ENCODE measurements at places on chromosomes 11 and 22. TPM values are rescaled to one million over a fixed set of nuclear protein-coding genes. Genes with fewer than 3 reads are reported as not detected.

PATL1 gene
- 62.3 TPM for total RNA-seq

DNA sequence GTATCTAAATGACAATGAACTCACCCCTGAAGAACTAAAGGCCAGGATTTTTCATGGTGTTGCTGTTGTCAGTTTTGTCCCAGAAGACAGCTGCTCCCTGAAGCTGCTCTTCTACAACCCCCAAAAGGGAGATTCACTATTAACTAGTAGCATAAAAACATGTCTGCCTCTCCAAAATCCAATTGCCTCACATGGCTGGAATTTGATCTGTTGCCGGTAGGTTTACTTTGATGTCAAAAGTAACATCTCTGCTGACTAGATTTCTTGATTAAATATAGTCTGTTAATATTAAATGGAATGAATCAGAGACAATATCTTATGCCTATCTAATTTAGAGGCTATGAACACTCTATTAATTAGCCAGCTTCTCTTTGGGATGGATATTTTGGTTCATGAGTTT is 425.4 kb downstream of the ETS1 start:
- no peak overlapping the region for H3K4me3 ChIP-seq
- no peak overlapping the region for H3K27ac ChIP-seq
- no peak for DNase-seq

DNA sequence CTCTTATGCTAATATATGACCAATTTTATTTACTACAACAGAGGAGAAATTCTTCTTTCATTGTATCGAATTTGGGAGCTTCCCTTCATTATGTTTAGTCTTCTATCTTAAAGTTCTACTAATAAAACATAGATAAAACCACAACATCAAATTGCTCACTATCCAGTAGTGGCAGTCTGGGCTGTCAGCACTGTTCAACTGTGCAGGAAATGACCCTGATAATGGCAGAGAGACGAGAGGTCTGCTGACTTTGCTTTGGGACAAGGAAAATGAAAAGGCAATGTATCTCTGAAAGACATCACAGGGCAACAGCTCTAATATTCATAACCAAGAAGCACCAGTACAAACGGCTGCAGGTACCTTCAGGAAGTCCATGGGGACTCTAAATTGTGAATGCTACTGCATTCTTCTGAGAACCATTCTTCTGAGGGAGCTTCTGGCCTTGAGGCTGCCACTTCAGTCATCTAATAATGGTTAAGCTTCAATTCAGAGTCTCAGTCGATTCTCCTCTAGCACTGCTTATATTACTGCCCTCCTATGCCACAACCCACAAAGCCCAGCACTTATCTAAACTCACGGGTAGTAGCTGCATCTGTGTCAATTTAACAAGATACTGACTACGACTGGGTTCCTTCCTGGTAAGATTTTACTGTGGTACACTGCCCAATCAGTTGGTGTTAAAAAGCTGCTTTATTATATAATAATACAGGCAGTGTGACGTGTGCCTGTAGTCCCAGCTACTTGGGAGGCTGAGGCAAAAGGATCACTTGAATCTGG is 44.2 kb downstream of the CKAP5 start:
- H3K27ac ChIP-seq = no peak overlapping the region
- no peaks in the 10 kb centered on the region for H3K27me3 ChIP-seq
- H3K36me3 ChIP-seq = peaks cover 29% of the 10 kb centered on the region
- no peak for DNase-seq
- H3K4me1 ChIP-seq = no peaks in the 10 kb centered on the region

CALCA gene
- not detected for total RNA-seq

- no peaks in the 10 kb centered on the region for H3K27me3 ChIP-seq
- DNase-seq = no peak
- H3K27ac ChIP-seq = no peak overlapping the region
- H3K36me3 ChIP-seq = no peaks in the 10 kb centered on the region
- peaks cover 5% of the 10 kb centered on the region for H3K4me1 ChIP-seq
Observed at GRCh38 chr11:1878137-1879031, 13.3 kb downstream of the PRR33 start.

GRCh38 chr11:40924915-40925314 is 534.5 kb downstream of the LRRC4C start:
- H3K27ac ChIP-seq = no peak overlapping the region
- DNase-seq = no peak
- H3K27me3 ChIP-seq = no peaks in the 10 kb centered on the region
- no peaks in the 10 kb centered on the region for H3K36me3 ChIP-seq
- no peaks in the 10 kb centered on the region for H3K4me1 ChIP-seq
- no peak overlapping the region for H3K4me3 ChIP-seq

BTBD18 gene
- total RNA-seq = not detected

- no peak for DNase-seq
- H3K27ac ChIP-seq = no peak overlapping the region
- no peaks in the 10 kb centered on the region for H3K36me3 ChIP-seq
- no peak overlapping the region for H3K4me3 ChIP-seq
- peaks cover 25% of the 10 kb centered on the region for H3K27me3 ChIP-seq
Observed at GRCh38 chr11:44400431-44400830, 90.5 kb upstream of the ALX4 start.

- H3K27me3 ChIP-seq = peaks cover 24% of the 10 kb centered on the region
- H3K36me3 ChIP-seq = no peaks in the 10 kb centered on the region
- H3K27ac ChIP-seq = no peak overlapping the region
- no peak for DNase-seq
Observed at GRCh38 chr11:120950880-120951279, 73.0 kb upstream of the TBCEL start.

- H3K27me3 ChIP-seq = no peaks in the 10 kb centered on the region
- H3K36me3 ChIP-seq = peaks cover 6% of the 10 kb centered on the region
- peaks cover 12% of the 10 kb centered on the region for H3K4me1 ChIP-seq
- H3K4me3 ChIP-seq = no peak overlapping the region
Observed at GRCh38 chr11:130338667-130339066, 23.9 kb upstream of the ZBTB44 start.

GRCh38 chr11:92670308-92670890 is 299.1 kb upstream of the MTNR1B start:
- H3K36me3 ChIP-seq = no peaks in the 10 kb centered on the region
- no peaks in the 10 kb centered on the region for H3K27me3 ChIP-seq
- no peak overlapping the region for H3K27ac ChIP-seq
- DNase-seq = no peak
- no peak overlapping the region for H3K4me3 ChIP-seq
- no peaks in the 10 kb centered on the region for H3K4me1 ChIP-seq

DNA sequence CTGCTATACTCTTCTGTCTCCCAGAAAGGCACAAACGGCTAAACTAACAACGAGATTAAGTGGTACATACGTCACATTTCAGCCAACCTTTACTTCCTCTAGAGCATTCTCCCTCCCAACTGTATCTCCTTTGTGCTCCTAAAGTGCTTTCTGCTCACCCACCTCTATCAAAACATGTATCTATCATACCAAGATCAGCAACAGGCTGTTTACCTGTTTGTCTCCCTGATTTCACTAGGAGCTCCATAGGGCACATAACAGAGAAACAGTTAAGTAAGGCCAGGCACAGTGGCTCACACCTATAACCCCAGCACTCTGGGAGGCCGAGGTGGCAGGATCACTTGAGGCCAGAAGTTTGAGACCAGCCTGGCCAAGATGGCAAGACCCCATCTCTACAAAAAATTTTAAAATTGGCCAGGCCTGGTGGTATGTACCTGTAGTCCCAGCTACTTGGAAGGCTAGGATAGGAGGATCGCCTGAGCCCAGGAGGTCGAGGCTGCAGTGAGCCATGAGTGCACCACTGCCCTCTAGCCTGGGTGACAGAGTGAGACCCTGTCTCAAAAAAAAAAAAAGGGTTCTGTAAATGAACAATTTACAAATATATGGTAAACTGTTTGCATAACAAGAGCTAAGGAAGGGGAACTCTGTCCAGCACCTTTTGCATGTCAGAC is 2.8 kb downstream of the NDUFC2 start:
- peaks cover 45% of the 10 kb centered on the region for H3K4me1 ChIP-seq
- DNase-seq = no peak
- H3K4me3 ChIP-seq = no peak overlapping the region
- H3K27me3 ChIP-seq = no peaks in the 10 kb centered on the region
- peaks cover 5% of the 10 kb centered on the region for H3K36me3 ChIP-seq

MOGAT2 gene
- total RNA-seq = not detected

GRCh38 chr11:86812981-86813380 is 12.6 kb downstream of the PRSS23 start:
- peaks cover 23% of the 10 kb centered on the region for H3K27me3 ChIP-seq
- H3K4me1 ChIP-seq = no peaks in the 10 kb centered on the region
- no peak for DNase-seq
- H3K4me3 ChIP-seq = no peak overlapping the region
- no peaks in the 10 kb centered on the region for H3K36me3 ChIP-seq

DNA sequence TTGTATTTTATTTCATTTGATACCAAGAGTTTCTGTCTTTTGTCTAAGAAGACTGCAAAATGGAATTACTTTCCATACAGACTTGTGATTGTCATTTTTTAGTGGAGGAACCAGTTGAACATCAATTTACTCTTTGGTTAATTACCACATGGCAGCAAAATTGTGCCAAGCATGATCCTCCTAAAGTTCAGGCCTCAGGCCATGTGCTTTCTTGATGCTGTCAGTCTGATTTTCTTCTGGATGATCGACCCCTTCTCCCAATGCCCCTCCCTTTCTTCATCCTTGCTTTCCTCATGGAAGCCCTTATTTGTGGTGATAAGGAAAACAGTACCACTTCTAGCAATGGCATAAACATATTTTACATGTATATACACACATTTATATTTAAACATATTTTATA is 76.2 kb downstream of the SVIP start:
- no peaks in the 10 kb centered on the region for H3K4me1 ChIP-seq
- H3K27me3 ChIP-seq = peaks cover 2% of the 10 kb centered on the region
- no peak for DNase-seq

GRCh38 chr11:88194990-88195389 is 19.7 kb upstream of the RAB38 start:
- H3K4me1 ChIP-seq = no peaks in the 10 kb centered on the region
- peaks cover 23% of the 10 kb centered on the region for H3K36me3 ChIP-seq
- no peak for DNase-seq
- H3K4me3 ChIP-seq = no peak overlapping the region
- peaks cover 19% of the 10 kb centered on the region for H3K27me3 ChIP-seq
- no peak overlapping the region for H3K27ac ChIP-seq

DNA sequence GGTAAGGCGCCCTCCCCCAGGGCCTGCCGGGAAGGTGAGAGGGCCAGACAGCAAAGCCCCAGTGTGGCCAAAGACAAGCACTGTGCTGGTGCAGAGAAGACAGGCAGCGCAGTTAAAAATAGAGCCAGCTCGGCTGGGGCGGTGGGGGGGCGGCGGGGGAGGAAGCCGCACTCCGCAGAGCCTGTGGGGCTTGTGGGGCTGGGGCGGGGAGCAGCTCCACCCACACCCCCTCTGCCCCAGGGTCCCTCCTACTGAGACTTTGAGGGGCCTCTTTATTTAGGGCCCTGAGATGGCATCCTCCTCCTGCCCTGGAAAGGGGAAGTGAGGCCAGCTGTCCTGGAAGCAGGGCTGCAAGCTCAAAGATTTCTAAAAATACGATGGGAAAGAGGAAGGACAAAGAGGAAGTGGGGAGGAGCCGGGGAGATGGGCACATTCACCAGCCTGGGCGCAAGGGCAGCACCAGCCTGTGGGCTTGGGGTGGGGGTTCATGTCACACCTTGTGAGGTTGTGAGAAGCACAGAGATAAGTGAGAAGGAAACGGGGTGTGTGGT is 2.6 kb downstream of the CYTH4 start:
- peak overlapping the region; percentile 94 for H3K27ac ChIP-seq
- no peaks in the 10 kb centered on the region for H3K27me3 ChIP-seq
- peak overlapping the region; percentile 82 for H3K4me3 ChIP-seq
- peak; percentile 59 for DNase-seq

- no peak overlapping the region for H3K27ac ChIP-seq
- DNase-seq = no peak
- no peaks in the 10 kb centered on the region for H3K27me3 ChIP-seq
- peaks cover 4% of the 10 kb centered on the region for H3K4me1 ChIP-seq
Observed at GRCh38 chr11:72389116-72389515, 45.2 kb downstream of the CLPB start.

TMPRSS5 gene
- 1.9 TPM for total RNA-seq

IRF7 gene
- 80.7 TPM for total RNA-seq

GRCh38 chr22:47654922-47655491 is 892.6 kb downstream of the TBC1D22A start:
- no peak overlapping the region for H3K27ac ChIP-seq
- no peaks in the 10 kb centered on the region for H3K27me3 ChIP-seq
- H3K4me3 ChIP-seq = no peak overlapping the region
- no peak for DNase-seq
- H3K36me3 ChIP-seq = no peaks in the 10 kb centered on the region
- no peaks in the 10 kb centered on the region for H3K4me1 ChIP-seq

- peaks cover 12% of the 10 kb centered on the region for H3K4me1 ChIP-seq
- H3K27ac ChIP-seq = no peak overlapping the region
- H3K27me3 ChIP-seq = peaks cover 1% of the 10 kb centered on the region
- H3K4me3 ChIP-seq = no peak overlapping the region
Observed at GRCh38 chr22:50699001-50699755, 26.6 kb downstream of the SHANK3 start.

OR51B2 gene
- total RNA-seq = not detected

- no peaks in the 10 kb centered on the region for H3K36me3 ChIP-seq
- peaks cover 75% of the 10 kb centered on the region for H3K27me3 ChIP-seq
- peak; percentile 56 for DNase-seq
- no peak overlapping the region for H3K27ac ChIP-seq
Observed at GRCh38 chr11:44305470-44306051, 4.4 kb downstream of the ALX4 start.

DNA sequence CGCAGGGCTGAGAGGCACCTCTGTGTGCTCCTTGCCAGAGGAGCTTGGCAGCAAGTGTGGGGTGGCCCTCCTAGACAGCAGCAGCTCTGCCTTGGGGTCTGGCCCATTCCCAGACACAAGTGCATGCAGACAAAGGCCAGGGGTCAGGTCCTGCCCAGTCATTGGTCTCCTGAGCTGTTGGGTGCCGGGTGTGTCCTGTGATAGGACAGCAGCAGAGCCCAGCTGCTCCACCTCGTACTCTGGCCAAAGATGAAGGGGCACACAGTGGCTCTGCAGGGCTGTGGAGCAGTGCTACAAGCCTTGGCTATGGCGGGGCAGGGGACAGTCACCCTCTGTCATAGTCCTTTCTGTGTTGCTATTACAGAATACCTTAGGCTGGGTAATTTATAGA is 17.3 kb upstream of the OSBPL5 start:
- no peaks in the 10 kb centered on the region for H3K4me1 ChIP-seq
- peaks cover 2% of the 10 kb centered on the region for H3K27me3 ChIP-seq
- no peak for DNase-seq
- H3K4me3 ChIP-seq = no peak overlapping the region

GPHA2 gene
- not detected for total RNA-seq

OR51B5 gene
- total RNA-seq = not detected

FOLH1 gene
- not detected for total RNA-seq

PICALM gene
- total RNA-seq = 75.9 TPM

- peaks cover 18% of the 10 kb centered on the region for H3K27me3 ChIP-seq
- H3K4me3 ChIP-seq = no peak overlapping the region
- no peaks in the 10 kb centered on the region for H3K36me3 ChIP-seq
- no peak for DNase-seq
- no peak overlapping the region for H3K27ac ChIP-seq
Observed at GRCh38 chr11:75233754-75234172, 6.8 kb upstream of the TPBGL start.

DDB1 gene
- total RNA-seq = 222 TPM

GLB1L2 gene
- 4.1 TPM for total RNA-seq

CDPF1 gene
- 8.2 TPM for total RNA-seq

Data from activated CD4-positive, alpha-beta memory T cell treated with anti-CD3 and anti-CD28 coated beads for 36 hours (primary cell).